ENCODE measurements at places on chromosomes 2 and 18.

DNA sequence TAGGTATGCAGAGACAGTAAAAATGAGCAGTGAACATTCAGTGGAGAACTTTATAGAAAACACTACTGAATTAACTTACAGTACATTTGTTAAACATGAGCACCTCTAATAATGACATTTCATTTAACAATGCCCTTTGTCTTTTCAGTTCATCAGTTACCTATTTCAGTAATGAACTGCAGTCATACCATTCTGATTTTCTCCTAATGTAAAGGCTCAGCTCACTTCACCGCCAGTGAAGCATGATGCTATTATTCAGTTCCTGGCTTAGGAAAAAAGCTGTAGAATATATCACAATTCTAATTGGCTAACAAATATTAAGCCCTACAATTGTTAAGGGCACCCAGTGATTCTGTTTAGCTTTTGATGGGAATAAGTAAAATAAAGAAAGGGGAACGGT, 37.1 kb upstream of the CCDC93 start:
- DNase-seq = no peak

GRCh38 chr18:47215554-47216138, 35.8 kb downstream of the SKOR2 start:
- no peak for DNase-seq

- DNase-seq = no peak
Observed at GRCh38 chr2:2765839-2766495, 434.9 kb upstream of the MYT1L start.

DNA sequence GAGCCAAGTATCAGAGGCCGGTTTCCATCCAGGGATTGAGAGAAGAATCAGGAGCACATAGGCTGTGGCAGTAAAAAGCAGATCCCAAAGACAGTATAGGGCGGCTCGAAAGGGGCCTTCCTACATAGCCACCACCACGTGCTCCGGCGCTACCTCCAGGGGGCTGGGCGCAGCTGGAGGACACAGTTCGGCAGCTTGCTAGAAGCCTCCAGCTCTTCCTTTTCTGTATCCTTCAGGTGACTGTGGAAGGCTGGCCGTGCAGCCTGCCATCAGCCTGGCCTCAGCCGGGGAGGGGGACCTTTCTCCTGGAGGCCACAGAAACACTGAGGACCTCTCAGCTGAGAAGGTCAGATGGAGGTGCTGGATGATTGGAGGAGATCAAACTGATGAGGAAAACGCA, 183.6 kb upstream of the GLI2 start:
- DNase-seq = no peak

- DNase-seq = no peak
Observed at GRCh38 chr18:58402247-58402646, 226.6 kb downstream of the ALPK2 start.

DNA sequence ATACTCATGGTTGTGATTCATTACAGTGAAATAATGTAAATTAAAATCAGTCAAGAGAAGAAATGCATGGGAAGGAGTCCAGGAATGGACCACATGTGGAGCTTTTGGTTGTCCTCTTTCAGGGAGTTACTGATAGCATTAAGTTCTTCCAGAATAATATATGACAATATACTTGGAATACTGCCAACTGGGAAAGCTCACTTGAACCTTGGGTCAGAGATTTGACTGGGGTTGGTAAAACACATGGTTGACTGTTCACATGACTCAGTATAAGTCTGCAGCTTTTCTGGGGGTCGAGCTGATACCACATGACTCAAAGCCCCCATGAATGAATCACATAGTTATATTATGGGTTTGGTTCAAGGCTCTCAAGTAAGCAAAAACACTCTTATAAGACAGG, 1109.0 kb upstream of the CHAC2 start:
- DNase-seq = no peak

GRCh38 chr18:68985172-68985820, 187.4 kb downstream of the CCDC102B start:
- DNase-seq = no peak

DNA sequence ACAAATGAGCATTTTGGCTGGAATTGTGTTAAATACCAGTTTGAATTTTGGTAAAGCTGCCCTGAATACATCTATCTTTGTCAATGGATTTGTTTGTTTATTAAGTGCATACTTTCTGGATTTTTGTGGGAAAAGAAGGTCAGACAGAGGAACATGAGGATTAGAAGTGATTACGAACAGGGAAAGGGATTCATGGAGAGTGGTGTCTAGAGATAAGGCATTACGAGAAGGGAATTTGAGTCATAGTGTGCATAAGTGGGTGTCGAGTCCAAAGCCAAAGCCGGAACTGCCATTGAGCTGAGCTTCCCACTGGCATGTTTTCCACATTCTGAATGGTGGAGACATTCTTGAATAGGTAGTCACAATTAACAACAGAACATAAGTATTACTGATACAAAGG, 68.9 kb upstream of the EFEMP1 start:
- DNase-seq = no peak

- no peak for DNase-seq
Observed at GRCh38 chr18:74316257-74317170, 875 bp downstream of the C18orf63 start.
